ENCODE measurements at places on chromosomes 16 and 17.
A peak's percentile ranks its signal among the peaks of the same experiment; 100 is the strongest.

- H3K36me3 ChIP-seq, result peaks cover 57% of the 10 kb centered on the region
- H3K4me1 ChIP-seq, result no peaks in the 10 kb centered on the region
- no peak overlapping the region for H3K27ac ChIP-seq
- H3K27me3 ChIP-seq, result no peaks in the 10 kb centered on the region
- DNase-seq, result no peak
Observed at GRCh38 chr17:17495536-17496188, 533 bp downstream of the RASD1 start.

DNA sequence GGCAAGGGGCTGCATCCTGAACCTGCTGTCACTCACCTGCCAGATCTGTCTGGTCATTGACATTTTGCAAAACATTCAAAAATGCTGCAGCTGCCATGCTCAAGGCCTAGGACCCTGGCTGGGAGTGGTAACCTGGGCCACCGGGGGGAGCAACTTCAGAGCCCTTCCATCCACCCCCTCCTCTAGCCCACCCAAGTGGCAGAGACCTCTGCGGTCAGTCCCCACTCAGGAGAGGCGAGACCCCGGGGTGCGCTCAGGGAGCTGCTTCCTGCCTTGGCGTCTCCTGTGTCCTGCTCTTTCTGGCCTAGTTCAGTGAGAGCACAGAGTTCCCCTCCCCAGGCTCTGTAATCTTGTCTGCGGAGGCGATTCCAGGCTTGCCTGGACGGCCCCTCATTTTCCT lies 108.8 kb downstream of the CCDC182 start:
- H3K27ac ChIP-seq, result peak overlapping the region; percentile 50
- DNase-seq, result no peak

DNA sequence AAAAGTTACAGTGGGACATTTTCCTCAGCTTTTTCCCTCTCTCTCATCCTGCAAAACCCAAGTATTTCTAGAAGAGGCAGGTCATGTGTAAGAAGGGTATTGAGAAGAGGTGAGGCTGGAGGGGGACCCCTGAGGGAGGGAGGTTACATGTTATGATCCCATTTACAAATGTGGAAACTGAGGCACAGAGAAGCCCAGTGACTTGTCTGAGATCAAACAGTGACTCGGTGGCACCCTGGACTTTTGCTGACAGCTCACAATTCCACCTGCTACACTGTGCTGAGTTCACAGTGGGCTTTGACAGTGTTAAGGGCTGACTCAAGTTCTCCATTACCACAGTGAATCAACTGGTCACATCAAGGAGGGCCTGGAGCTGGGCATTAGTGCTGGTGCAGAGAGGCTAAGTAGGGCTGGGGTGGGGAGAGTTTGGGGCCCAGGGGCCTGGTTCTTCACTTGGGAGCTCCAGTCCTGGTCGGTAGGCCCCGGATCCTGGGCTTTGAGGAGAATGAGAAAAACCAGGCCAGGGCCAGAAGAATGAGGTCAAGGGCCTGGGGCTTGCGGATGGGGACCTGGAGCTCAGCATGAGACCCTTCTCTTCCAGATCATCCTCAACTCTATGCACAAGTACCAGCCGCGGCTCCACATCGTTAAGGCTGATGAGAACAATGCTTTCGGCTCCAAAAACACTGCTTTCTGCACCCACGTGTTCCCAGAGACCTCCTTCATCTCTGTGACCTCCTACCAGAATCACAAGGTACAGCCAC lies 26.0 kb downstream of the TBX4 start:
- H3K4me3 ChIP-seq, result no peak overlapping the region
- no peak for DNase-seq
- no peaks in the 10 kb centered on the region for H3K36me3 ChIP-seq
- no peak overlapping the region for H3K27ac ChIP-seq

DNA sequence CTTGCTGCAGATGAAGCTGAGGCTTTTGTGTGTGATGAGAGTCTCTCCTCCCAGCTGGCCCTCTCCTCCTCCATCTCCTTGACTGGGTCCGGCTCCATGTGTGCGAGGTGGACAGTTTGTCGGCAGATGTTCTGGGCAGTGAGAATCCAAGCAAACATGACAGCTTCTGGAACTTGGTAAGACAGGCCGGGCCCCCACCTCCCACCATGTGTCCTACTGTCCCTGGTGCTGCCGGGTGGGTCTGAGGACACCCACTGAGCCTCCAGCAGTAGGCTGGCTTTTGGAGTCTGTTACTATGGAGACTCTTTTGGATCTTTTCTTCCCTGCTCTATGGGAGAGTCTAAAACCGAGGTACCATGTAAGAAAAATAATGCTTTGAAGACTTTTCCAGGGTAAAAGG lies 12.7 kb downstream of the NUP85 start:
- no peaks in the 10 kb centered on the region for H3K4me1 ChIP-seq
- H3K27me3 ChIP-seq, result no peaks in the 10 kb centered on the region
- peaks cover 87% of the 10 kb centered on the region for H3K36me3 ChIP-seq
- DNase-seq, result no peak

DNA sequence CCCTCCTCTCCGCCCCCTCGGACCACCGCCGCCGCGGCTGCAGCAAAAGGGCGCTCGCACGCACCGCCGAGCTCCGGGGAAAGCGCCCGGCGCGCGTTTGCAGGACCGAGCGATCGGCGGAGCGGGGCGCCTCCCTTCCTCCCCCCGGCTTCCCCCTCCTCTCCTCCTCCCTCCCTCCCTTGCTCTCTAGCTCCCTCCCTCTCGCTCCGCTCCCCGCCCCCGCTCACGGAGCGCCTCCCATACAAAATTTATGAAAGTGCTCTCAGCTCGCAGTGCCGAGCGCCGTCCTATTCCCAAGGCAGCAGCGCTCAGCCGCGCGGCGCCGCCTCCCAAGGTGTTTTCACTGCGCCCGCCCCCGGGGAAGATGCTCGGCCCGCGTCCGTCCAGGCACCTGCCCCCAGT lies at the start of gene RTN4RL1:
Gene RTN4RL1 (minus strand): TSS at position 115 of the 402 bp plus-strand sequence. CDS start 469 bp downstream, outside the sequence.
- H3K4me3 ChIP-seq, result peak within 1 kb of the TSS; percentile 62
- peaks cover 23% of the 10 kb centered on the region for H3K4me1 ChIP-seq
- DNase-seq, result peak; percentile 89
- H3K27ac ChIP-seq, result no peak within 1 kb of the TSS
- no peaks in the 10 kb centered on the region for H3K36me3 ChIP-seq

- H3K4me3 ChIP-seq, result no peak overlapping the region
- H3K27ac ChIP-seq, result no peak overlapping the region
- H3K27me3 ChIP-seq, result no peaks in the 10 kb centered on the region
- DNase-seq, result no peak
- no peaks in the 10 kb centered on the region for H3K36me3 ChIP-seq
- no peaks in the 10 kb centered on the region for H3K4me1 ChIP-seq
Observed at GRCh38 chr17:70345061-70345460, 175.7 kb downstream of the KCNJ2 start.

- DNase-seq, result no peak
- H3K36me3 ChIP-seq, result no peaks in the 10 kb centered on the region
- no peaks in the 10 kb centered on the region for H3K4me1 ChIP-seq
- H3K27ac ChIP-seq, result no peak overlapping the region
Observed at GRCh38 chr16:50273888-50274325, 7.6 kb downstream of the ADCY7 start.

DNA sequence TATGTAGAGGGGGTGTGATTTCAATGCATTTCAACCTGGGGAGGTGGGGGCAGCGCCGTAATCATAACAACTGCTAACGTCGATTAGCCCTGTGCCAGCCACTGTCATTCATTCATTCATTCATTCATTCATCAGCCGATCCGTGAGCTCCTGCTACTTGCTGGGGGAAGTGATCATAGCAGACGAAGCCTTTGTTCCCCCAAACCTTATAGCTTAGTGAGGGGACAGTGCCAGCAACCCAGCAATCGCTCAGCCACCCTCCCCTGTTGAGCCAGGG lies 106.5 kb upstream of the GSE1 start:
- no peaks in the 10 kb centered on the region for H3K36me3 ChIP-seq
- H3K4me1 ChIP-seq, result no peaks in the 10 kb centered on the region
- DNase-seq, result no peak
- H3K4me3 ChIP-seq, result no peak overlapping the region

GRCh38 chr17:83005639-83006038 lies 73.8 kb upstream of the METRNL start:
- no peak for DNase-seq
- no peak overlapping the region for H3K27ac ChIP-seq
- no peaks in the 10 kb centered on the region for H3K27me3 ChIP-seq
- H3K36me3 ChIP-seq, result peaks cover 73% of the 10 kb centered on the region
- H3K4me1 ChIP-seq, result no peaks in the 10 kb centered on the region
- H3K4me3 ChIP-seq, result no peak overlapping the region

Measured in DND-41 (cell line).